ENCODE measurements at places on chromosomes 16 and 17.

- peak; percentile 90 for DNase-seq
Measured at GRCh38 chr17:49585422-49586027, 9.9 kb downstream of the NXPH3 start.

DNA sequence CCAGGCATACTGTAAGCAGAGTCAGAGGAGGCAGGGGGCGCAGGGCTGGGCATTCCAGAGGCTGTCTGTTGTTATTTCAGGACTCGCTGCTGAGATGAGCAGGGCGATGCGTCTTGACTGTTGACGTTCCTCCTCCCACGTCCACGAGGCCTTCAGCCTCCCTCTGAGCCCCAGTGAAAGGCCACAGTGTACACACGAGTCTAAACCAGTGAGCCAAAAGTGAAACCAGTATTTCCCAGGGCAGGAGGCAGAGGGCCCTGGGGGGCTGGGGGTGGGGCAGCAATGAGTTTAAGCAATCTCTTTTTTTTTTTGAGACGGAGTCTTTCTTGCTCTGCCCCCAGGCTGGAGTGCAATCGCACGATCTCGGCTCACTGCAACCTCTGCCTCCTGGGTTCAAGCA lies 21.5 kb downstream of the SMTNL2 start:
- no peak for DNase-seq

DNA sequence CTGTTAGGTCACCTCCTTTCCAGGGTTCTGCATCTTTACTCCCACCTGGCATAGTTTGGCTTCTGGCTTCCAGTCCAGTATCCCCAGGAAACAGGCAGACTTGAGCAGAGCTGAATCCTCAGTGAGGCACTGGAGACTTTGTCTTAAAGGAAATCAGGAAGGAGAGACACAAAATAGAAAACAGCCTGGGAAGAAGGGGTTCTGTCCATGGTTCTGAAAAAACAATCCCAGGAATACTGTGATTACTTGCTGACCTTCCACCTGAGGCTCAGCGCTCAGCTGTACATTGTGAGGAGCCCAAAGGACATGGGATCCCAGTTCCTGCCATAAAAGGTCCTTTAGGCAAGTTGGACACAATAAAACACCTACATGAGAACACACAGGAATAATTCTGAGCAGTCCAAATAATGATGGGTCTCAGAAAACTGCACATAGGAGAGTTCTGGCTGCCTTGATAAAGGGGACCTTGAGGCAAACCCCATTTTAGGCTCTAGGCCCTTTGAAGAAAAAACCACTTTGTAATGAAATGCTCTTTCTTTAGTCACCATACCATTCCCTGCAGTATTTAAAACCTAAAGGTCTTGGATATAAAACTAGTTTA lies 81.4 kb upstream of the CRHR1 start:
- no peak for DNase-seq

- no peak for DNase-seq
Measured at GRCh38 chr17:4479340-4479981, 19.2 kb upstream of the SPNS2 start.

DNA sequence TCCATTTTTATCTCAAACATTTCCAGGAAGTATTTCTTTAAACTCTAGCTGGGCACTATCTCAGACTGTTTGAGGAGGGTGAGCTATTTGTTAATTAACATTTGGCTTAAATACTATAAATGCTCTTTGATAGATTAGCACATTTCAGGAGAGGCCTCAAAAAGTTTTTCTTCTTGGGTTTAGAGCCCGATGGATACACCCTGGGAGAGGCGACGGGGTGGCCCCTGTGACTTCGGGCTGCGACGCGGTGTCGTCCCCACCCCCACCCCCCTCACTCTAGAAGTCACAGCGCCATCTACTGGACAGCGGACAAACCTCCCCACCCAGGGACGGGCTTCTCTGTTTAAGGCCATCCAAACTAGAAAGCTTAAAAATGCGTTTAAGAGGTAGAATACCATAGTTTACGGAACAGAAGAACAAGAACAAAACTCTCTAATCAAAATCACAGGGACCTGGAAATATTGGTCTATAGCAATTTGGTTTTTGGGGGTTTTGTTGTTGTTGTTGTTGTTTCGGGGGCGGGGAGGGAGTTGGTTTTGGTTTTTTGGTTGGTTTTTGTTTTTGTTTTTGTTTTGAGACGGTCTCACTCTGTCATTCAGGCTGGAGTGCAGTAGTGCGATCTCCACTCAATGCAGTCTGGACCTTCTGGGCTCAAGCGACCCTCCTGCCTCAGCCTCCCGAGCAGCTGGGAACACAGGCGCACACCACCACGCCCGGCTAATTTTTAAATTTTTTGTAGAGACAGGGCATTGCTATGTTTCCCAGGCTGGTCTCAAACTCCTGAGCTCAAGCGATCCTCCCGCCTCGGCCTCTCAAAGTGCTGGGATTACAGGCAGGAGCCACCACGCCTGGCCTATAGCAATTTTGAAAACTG lies 254.4 kb downstream of the C16orf95 start:
- DNase-seq: peak; percentile 84

GRCh38 chr16:8716052-8716451 lies 41.6 kb downstream of the ABAT start:
- no peak for DNase-seq

GRCh38 chr17:50626037-50626574 lies 8.6 kb upstream of the ABCC3 start:
- peak; percentile 94 for DNase-seq

DNA sequence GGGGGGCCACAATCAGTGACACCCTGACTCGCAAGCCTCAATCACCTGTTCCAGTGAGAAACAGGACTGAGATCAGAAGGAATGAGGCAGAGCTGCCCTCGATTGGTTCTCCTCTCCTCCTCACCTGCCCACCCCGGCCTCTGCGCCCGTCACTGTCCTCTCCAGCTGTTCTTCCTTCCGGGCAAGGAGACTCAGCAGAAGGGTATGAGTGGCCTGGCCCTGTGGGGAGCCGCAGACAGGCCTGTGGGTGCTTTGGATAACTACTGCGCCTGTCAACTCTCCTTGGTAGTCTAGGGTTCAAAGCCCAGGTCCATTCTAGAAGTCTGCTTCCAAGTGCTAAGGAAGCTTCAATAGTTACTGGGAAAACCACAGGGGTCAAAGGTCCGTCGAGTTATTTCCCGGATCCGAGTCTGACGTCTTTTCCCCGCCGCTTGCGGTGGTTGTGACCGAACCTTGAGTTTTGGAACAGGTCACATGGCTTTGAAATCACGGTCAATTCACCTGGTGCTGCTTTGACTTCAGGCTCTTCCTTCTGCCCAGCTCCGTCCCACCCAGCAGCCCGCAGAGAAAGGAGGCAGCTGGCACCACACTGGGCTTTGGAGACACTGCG lies 8.3 kb downstream of the CARD14 start:
- DNase-seq: no peak

- DNase-seq: no peak
Measured at GRCh38 chr17:47690121-47690520, 3.8 kb upstream of the TBKBP1 start.

- no peak for DNase-seq
Measured at GRCh38 chr17:16484445-16485175, 7.4 kb downstream of the LRRC75A start.

- no peak for DNase-seq
Measured at GRCh38 chr17:65008882-65009281, 47.7 kb downstream of the GNA13 start.

DNA sequence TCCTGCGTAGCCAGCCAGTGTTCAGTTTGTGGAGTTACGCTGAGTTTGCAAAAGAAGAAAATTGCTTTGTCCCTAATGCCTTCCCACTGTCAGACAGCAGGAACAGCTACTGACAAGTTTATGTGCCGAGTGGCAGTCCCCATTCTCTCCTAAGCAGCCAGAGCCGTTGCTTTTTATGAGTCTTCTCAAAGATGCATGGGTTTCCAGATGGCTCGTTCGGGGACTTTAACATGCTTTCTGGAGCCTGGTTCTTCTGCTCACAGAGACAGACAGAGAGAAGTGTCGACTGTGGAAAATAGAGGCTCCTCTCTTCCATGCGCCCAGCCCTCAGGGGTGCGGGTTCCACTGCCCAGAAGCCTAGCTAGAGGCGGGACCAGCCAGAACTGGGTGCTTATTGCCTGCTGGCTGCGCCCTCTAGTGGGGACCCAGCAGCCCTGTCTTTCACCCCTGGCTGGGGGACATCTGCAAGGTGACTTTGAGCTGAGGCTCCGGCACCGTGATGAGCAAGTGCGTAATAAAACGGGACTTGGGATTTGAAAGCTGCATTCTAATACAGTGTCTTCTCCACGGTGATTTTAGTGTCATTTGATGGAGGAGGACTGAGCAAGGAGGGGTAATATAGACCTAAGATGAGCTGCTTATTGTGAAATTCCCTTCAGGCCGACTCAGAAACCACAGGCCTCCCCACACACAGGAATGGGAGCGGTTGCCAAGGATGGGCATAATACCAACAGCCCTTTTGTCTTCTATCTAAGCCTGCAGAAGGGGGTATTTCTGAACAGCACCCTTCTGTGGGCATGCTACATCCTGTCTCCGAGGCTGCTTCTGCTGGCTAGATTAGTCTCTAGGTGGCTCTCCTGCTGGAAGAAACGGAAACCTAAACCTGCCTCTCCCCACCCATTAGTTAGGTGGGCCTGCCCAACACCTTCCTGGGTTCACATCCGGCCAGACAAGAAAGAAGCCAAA lies 73.1 kb downstream of the CCDC182 start:
- DNase-seq: peak; percentile 93

DNA sequence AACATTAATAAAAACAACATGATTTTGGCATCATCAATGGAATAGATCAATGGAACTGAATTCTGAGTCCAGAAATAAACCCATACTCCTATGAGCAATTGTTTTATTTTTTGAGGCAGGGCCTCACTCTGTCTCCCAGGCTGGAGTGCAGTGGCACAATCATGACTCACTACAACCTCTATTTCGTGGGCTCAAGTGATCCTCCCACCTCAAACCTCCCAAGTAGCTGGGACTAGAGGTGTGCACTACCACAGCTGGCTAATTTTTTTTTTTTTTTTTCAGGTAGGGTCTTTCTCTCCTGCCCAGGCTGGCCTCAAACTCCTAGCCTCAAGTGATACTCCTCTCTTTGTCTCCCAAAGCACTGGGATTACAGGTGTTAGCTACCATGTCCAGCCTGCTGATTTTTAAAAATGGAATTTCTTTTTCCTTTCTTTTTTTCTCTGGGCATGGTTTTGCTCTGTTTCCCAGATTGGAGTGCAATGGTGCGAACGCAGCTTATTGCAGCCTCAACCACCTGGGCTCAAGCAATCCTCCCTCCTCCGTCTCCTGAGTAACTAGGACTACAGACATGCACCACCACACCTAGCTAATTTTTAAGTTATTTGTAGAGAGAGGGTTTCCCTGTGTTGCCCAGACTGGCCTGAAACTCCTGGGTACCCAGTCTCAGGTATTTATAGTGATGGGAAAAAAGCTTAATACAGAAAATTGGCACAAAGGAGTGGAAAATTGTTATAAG lies 7.3 kb upstream of the PRDM7 start:
- no peak for DNase-seq

GRCh38 chr16:10808850-10809249 lies 9.7 kb downstream of the TVP23A start:
- no peak for DNase-seq

- DNase-seq: no peak
Measured at GRCh38 chr17:4597975-4598374, 13.6 kb downstream of the SMTNL2 start.

DNA sequence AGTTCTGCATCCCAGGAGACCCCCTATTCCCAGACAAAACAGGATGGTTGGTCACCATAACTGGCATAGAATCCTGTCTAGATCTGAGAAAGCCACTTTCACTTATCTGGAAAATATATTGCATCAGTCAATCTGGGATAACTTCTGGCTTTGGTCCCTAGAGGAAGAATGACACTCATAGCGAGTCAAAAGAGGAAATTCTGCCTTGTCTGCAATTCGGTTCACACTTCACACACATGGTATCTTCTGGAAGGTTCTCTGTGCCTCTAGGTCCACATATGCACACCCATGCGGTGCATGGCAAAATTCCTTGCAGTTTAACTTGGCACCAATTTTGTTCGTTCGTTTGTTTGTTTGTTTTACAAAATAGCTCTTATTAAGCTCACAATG lies 49.2 kb upstream of the WSCD1 start:
- no peak for DNase-seq

- DNase-seq: peak; percentile 58
Measured at GRCh38 chr16:23952128-23952970, 116.6 kb downstream of the PRKCB start.

- DNase-seq: no peak
Measured at GRCh38 chr17:57530508-57530907, 214.6 kb downstream of the CCDC182 start.

GRCh38 chr16:2447920-2448583 lies 11.9 kb upstream of the TEDC2 start:
- no peak for DNase-seq

DNA sequence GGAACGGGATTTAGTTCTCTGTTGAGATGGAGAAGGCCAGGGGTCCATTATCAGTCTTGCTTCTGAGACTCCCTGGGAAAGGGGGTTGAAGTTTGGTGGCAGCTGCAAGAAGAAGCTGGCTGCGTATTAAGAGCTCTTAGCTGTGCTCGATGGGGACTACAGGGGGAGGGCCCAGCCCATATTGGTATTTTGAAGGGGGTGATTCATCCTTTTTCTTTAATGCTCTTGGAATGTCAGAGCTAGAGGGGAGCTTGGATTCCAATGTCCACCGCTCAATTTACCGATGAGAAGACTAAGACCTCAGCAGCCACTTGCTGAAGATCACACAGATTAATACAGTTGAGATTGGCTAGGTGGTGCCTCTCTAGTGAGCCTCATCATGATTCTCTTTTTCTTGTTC lies 5.0 kb downstream of the NOG start:
- DNase-seq: peak; percentile 89

DNA sequence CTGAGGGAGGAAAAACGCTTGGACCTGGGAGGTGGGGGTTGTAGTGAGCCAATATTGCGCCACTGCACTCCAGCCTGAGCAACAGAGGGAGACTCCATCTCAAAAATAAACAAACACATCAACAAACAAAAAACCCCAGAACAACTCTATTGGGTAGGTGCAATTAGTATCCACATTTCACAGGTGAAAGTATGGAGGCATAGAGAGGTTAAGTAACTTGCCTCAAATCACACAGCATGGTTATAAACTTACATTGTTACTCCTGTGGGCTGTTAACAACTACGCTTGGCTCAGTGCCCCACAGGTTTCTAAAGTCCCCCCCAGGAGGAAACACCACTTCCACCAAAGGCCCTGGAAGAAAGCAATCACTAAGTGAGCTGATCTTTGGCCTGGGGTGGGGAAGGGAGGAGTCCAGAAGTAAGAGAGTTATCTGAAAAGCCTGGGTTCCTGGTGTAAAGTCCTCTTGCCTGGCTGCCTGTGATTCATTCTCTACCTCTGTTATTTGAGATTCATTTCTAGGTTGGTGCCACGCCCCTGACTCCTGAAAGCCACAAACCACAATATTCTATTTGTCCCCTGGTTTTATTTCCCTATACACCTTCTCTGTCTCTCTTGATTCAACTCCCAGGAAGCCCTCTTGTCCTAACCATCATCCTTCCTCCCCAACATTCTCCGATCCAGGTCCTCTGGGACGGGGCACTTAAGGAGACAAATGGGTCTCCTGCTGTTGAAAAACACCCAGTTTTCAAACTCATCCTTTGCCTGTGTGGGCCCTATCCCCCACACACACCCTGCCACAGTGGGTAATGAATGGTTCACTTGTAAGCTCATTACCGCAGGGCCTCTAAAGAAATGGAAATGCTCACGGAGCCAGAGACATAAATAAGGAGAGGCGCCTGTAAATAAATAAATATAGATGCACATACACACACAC lies 195.4 kb downstream of the XYLT1 start:
- DNase-seq: no peak

GRCh38 chr16:85250609-85251223 lies 138.4 kb upstream of the CIBAR2 start:
- no peak for DNase-seq

Measured in NCI-H82 (cell line).